ENCODE measurements at places on chromosomes 13 and 19. TPM values are rescaled to one million over a fixed set of nuclear protein-coding genes. Genes with fewer than 3 reads are reported as not detected.

GRCh38 chr13:35648201-35648600 is 171.7 kb upstream of the MAB21L1 start:
- H3K27ac ChIP-seq = no peak overlapping the region
- no peaks in the 10 kb centered on the region for H3K36me3 ChIP-seq
- peaks cover 4% of the 10 kb centered on the region for H3K4me1 ChIP-seq
- DNase-seq = no peak
- H3K27me3 ChIP-seq = no peaks in the 10 kb centered on the region

The ZNF790 gene
- 7.4 TPM for total RNA-seq

The CRX gene
- total RNA-seq = 10.2 TPM

GRCh38 chr13:49421391-49421790 is 22.5 kb downstream of the CAB39L start:
- no peaks in the 10 kb centered on the region for H3K36me3 ChIP-seq
- H3K27ac ChIP-seq = no peak overlapping the region
- DNase-seq = peak; percentile 83
- H3K27me3 ChIP-seq = peaks cover 7% of the 10 kb centered on the region

DNA sequence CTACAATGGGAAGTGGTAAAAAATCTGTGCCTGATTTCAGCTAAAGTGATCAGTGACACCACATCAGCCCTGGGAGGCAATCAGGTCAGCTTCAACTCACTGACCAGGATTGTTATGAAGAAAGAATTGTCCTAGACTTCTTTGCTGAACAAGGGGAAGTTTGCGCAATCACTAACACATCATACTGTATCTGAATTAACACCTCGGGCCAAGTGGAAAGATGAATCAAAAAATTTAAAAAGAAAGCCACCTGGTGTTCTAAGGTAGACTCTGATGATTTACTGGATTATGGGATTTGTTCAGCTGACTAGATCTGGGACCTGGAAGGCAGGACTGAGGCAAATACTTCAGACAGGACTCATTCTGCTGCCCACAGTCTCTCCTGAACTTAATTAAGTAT is 161.8 kb downstream of the DIAPH3 start:
- H3K27ac ChIP-seq = no peak overlapping the region
- no peaks in the 10 kb centered on the region for H3K4me1 ChIP-seq
- H3K36me3 ChIP-seq = peaks cover 73% of the 10 kb centered on the region
- no peak overlapping the region for H3K4me3 ChIP-seq
- no peaks in the 10 kb centered on the region for H3K27me3 ChIP-seq

GRCh38 chr13:55553701-55554100 is 1587.0 kb upstream of the PRR20A start:
- no peaks in the 10 kb centered on the region for H3K27me3 ChIP-seq
- peak overlapping the region; percentile 65 for H3K4me3 ChIP-seq
- H3K27ac ChIP-seq = peak overlapping the region; percentile 65
- H3K36me3 ChIP-seq = no peaks in the 10 kb centered on the region
- H3K4me1 ChIP-seq = peaks cover 4% of the 10 kb centered on the region

DNA sequence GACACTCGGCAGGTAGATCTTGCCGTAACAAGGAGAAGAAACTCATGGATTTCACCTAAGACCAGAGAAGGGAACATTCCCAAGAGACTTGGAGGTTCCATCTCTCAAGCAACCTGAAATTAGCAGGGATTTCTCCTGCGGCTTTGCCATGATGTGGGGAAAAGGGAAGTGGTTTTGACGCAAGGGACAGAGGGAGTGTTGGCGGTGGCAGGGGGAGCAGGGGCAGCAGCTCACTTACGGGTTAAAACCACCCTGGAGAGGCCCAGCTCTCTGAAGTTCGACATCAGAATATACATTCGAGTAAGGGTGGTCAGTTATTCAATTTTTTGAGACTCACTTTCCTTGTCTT is 76.1 kb upstream of the POMP start:
- no peaks in the 10 kb centered on the region for H3K4me1 ChIP-seq
- no peaks in the 10 kb centered on the region for H3K27me3 ChIP-seq
- H3K27ac ChIP-seq = no peak overlapping the region
- DNase-seq = no peak
- H3K36me3 ChIP-seq = no peaks in the 10 kb centered on the region
- no peak overlapping the region for H3K4me3 ChIP-seq

The SELENOV gene
- total RNA-seq = 5.9 TPM

GRCh38 chr13:98563071-98563470 is 13.8 kb downstream of the STK24 start:
- peaks cover 4% of the 10 kb centered on the region for H3K36me3 ChIP-seq
- H3K27ac ChIP-seq = no peak overlapping the region
- DNase-seq = no peak
- no peaks in the 10 kb centered on the region for H3K27me3 ChIP-seq

The SPTBN4 gene
- total RNA-seq = 1.2 TPM

GRCh38 chr19:6720369-6721137 is at the start of gene C3:
TSS of gene C3 (minus strand) at chr19:6720650. CDS start at chr19:6720589, 61 bp downstream.
- H3K4me1 ChIP-seq = no peaks in the 10 kb centered on the region
- no peaks in the 10 kb centered on the region for H3K27me3 ChIP-seq
- H3K4me3 ChIP-seq = no peak within 1 kb of the TSS
- no peak for DNase-seq
- no peaks in the 10 kb centered on the region for H3K36me3 ChIP-seq

DNA sequence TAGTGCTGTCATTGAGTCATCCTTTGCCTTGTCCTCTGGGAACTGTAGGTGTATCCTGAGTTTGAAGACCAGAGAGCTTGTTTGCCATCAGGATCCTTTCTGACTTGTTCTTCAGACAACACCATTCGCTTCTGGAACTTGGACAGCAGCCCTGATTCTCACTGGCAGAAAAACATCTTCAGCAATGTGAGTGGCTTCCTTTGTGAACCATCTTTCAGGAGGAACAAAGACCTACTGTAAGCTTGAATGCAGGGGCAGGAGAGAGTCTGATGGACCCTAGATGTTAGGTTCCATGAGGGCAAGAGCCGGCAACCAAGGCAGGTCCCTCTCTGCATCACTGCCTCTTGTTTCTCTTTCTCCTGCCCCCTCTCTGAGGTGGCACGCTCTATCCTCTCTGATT is 26.7 kb downstream of the WDR62 start:
- H3K27ac ChIP-seq = no peak overlapping the region
- no peak for DNase-seq
- peaks cover 62% of the 10 kb centered on the region for H3K36me3 ChIP-seq
- no peak overlapping the region for H3K4me3 ChIP-seq
- no peaks in the 10 kb centered on the region for H3K27me3 ChIP-seq
- no peaks in the 10 kb centered on the region for H3K4me1 ChIP-seq

DNA sequence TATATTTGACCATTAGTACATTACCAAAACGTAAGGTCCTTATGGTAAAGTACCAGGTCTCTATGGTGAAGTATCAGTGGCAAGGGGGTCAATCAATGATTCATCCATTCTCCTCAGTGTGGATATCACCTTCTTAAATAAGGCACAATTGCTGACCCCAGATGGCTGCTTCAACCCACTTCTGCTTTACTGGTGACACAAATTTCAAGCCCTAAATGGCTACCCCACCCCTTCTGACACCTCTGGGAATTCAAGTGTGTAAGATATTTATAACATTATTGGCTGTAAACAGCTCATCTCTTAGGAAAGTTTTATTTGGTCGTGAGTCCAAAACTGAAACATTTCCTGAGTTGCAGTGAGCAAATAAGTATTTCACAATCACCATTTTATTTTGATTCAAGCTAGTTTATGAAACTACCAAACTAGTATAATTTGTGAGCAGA is 7.9 kb upstream of the WBP4 start:
- no peak overlapping the region for H3K4me3 ChIP-seq
- H3K4me1 ChIP-seq = peaks cover 4% of the 10 kb centered on the region
- no peaks in the 10 kb centered on the region for H3K27me3 ChIP-seq
- H3K27ac ChIP-seq = no peak overlapping the region
- H3K36me3 ChIP-seq = peaks cover 22% of the 10 kb centered on the region

The GRIK5 gene
- total RNA-seq = 22.6 TPM

The UFM1 gene
- total RNA-seq = 44.9 TPM

DNA sequence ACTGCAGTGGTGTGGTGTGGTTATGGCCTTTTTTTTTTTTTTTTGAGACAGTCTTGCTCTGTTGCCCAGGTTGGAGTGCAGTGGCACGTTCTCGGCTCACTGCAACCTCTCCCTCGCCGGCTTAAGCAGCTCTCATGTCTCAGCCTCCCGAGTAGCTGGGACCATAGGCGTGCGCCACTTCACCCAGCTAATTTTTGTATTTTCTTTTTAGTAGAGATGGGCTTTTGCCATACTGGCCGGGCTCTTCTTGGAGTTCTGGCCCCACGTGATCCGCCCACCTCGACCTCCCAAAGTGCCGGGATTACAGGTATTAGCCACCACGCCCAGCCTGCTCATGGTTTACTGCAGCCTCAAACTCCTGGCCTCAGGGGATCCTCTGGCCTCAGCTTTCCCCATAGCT is 7.0 kb downstream of the PDCD2L start:
- peaks cover 40% of the 10 kb centered on the region for H3K36me3 ChIP-seq
- no peak overlapping the region for H3K4me3 ChIP-seq
- no peaks in the 10 kb centered on the region for H3K4me1 ChIP-seq
- H3K27me3 ChIP-seq = no peaks in the 10 kb centered on the region
- no peak for DNase-seq
- H3K27ac ChIP-seq = no peak overlapping the region

DNA sequence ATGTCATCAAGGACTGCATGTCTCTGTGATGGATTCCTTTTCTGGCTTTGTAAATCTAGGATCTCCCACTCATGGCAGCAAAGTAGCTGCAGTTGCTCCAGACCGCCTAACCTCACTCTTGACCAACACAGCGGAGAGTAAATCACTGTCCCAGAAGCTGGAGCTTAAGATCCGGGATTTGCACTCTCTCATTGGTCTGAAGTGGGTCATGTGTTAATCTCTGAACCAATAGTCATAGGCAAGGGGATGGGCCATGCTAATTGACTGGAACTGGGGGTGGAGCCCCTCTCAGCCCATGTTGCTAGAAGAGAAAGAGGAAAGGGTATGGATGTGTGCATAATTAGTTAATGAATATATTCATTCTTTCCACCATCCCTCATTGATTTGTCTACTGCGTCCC is 34.0 kb downstream of the VAV1 start:
- no peaks in the 10 kb centered on the region for H3K36me3 ChIP-seq
- no peaks in the 10 kb centered on the region for H3K27me3 ChIP-seq
- H3K27ac ChIP-seq = no peak overlapping the region
- no peaks in the 10 kb centered on the region for H3K4me1 ChIP-seq
